A172 (cell line): ENCODE measurements at places on chromosomes 7 and 10.

- DNase-seq = no peak
Measured at GRCh38 chr10:48574322-48574796, 30.5 kb downstream of the ARHGAP22 start.

- DNase-seq = no peak
Measured at GRCh38 chr10:46291817-46292572, 5.2 kb downstream of the ANTXRL start.

DNA sequence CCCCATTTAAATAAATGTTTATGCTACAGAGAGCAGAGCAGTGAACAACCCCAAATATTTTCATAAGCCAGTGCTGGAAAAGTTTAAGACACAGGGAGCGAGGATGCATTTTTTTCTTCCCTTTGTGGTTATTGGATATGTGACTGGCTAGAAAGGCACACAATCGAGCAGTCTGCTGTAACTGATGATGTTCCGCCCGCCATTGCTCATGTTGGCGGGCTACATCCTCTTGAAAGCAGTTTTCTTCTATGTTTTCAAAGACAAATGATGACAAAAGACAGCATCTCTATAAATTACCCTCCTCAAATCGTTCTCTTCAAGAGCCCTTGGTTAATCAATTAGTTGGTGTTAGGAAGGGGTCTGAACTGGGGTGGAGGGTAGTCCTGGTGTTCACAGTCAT is 269.8 kb downstream of the SKAP2 start:
- DNase-seq = no peak

- DNase-seq = no peak
Measured at GRCh38 chr10:95813054-95813685, 57.2 kb downstream of the ENTPD1 start.

GRCh38 chr7:64879800-64880199 is 23.3 kb upstream of the ZNF273 start:
- DNase-seq = no peak

DNA sequence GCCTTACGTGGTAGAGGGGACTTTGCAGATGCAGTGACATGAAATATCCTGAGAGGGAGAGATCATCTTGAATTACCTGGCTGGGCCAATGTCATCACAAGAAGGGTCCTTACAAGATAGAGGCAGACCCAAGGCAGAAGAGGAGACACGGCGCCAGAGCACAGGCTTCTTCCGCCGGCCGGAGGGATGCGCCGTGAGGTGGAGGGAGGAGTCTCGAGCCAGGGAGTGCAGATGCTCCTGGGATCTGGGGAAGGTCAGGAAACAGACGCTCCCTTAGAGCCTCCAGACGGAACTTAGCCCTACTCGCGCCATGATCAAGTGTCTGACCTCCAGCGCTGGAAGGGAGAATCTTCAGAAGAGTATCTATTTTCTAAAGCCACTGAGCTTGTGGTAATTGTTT is 304.8 kb downstream of the GLRX3 start:
- DNase-seq = no peak

DNA sequence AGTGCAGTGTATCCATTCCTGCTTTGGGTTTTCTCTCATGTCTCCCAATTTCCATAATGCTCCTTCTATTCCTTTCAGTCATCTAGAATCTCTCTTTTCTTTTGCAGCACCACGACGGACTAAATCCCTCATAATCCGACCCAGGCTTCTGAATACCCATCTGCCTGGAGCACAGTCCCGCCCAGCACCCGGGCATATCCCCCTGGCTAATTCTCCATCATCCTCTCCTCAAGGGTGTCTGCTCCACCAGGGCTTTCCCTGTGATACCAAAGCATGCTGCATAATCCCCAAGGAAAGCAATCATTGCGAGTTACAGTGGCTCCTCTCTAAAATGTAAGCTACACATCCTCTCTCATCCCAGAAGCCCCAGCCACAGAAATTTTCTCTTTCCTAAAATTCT is 321.9 kb downstream of the CCDC3 start:
- DNase-seq = no peak

GRCh38 chr10:128823201-128823600 is 643.8 kb upstream of the MGMT start:
- no peak for DNase-seq

DNA sequence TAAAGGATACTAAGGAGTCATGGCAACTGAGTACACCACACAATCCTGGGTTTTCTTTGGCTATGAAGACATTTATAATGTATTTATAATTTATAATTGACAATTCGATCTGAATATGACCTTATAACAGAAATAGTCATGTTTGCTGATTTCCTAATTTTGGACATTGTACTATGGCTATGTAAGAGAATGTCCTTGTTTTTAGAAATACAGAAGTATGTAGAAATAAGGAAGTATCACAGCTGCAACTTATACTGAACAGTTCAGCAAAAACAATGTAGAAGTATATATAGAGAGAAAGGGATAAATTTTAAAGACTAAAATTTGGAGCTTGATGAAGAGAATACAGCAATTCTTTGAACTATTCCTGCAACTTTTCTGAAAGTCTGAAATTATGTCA is 32.6 kb downstream of the PRLHR start:
- DNase-seq = no peak

GRCh38 chr7:158497627-158498026 is 90.0 kb downstream of the PTPRN2 start:
- DNase-seq = no peak

DNA sequence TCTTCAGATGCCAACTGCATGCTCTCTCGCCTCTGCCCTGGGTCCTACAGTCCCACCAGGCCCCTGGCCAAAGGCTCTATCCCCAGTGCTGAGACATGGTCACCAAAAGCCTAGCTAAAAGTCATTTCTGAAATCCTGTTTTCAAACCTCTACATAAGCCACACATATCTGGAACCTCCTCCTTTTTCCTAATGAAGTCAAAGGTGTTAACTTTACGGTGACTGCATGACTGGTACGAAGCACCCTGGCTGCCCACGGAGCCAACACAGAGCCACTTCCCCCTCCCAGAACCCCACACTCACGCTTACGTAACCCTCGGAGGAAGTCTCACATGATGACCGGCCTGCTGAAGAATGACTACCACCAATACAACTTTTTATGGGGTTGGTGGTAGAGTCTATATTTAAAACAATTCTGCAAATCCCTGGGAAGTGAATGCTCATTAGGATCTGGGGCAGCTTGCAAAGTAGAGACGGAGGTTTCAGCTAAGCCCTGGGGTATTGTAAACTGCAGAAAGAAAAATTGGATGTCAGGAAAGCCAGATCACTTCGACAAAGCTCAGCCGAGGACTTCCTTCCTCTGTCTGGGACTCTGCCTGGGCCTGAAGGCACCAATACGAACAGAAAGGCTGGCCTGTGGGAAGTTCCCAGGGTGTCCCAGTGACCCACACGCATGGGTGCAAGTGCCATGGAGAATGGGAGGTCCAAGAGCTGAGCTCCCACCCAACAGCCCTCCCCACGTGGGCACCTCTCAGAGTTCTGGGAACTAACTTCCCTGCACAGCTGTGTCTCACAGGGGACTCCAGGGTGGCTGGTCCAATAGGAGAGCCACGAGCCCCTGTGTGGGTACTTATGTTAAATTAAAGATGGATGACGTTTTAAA is 50.7 kb downstream of the PDGFA start:
- DNase-seq = peak; percentile 66

- no peak for DNase-seq
Measured at GRCh38 chr10:32937911-32938424, 20.1 kb downstream of the ITGB1 start.

DNA sequence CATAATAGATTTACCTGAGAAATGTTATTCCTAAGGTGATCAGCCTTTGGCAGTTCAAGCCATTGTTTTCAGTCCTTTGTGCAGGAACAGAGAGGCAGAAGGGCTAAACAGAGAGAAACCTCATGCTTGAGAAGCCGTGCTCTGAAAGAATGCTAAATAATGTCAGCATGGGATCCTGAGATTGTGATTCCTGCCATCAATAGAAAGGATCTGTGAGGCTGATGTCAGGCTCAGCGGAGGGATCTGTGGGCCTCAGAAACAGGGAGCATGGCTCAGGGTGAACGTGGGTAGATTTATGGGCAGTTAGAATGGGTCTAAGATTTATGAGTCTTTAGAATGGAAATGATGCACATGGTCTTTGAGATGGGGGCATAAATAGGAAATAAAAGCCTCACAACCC is 439.2 kb upstream of the IGFBP3 start:
- no peak for DNase-seq

DNA sequence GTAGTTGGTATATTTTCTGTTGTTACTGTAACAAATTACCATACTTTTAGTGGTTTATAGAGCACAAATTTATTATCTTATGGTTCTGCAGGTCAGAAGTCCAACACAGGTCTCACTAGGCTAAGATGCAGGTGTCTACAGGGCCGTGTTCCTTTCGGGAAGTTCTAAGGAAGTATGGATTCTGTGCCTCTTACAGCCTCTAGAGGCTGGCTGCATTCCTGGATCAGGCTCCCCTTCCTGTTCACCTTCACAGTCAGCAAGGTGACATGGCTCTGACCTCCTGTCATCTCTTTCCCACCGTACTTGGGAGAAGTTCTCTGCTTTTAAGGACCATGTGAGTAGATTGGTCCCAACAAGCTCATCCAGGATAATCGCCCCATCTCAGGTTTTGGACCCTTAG is 37.3 kb downstream of the BMPR1A start:
- DNase-seq = no peak

DNA sequence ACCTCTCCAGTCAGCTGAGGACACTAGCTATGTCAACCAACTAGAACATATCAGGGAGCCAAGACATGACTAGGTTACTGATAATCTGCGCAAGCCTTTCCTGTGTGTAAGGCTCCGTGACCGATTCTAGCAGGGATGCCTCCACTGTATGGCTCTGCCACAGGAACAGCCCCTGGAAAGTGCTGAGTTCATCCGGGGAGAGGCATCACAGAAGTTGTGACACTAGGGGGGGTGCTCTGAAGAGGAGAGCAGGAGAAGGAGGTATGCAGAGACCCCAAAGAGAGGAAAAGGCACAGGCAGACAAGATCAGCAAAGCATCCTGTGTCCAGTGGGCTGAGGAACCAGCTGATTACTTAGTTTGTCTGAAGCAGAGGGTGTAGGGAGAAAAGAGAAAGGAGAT is 13.5 kb downstream of the UPP1 start:
- DNase-seq = no peak

DNA sequence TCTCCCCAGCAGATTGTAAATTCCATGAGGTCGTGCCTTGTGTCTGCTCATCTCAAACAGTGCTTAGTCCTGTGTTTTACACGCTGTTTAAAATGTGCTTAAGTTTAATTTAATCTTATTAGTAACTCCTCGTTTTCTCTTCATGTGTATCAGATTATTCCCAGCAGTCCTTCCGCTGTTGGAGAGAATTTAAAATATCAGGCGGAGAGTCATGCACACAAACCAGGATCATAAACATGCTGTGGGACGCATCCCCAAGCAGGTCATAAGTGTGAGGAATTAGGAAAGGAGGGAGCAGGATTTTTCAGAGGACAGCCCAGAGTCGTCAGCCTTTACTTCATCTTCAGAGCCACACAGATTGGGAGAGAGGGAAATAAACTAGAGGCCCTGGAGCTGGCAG is 4.2 kb upstream of the SORBS1 start:
- no peak for DNase-seq

- DNase-seq = no peak
Measured at GRCh38 chr10:57362811-57363210, 904.9 kb downstream of the IPMK start.

DNA sequence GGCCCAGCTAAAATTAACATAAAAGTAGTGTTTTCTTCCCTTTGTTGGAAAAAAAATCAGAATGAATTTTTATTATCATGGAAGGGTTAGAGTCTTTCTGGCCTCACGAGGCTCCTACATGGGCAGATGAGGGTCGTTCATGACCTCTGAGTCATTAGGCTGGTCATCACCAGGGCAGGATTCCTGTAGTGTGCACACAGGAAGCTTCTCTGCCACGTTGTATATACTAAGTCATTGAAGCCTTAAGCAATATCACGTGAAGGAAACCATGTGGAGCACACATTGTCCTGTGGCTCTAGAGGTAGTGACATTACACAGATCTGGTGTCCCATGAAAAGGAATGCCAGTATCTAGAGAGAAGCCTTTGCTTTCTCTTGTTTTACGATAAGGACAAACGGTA is 84.7 kb upstream of the C1QL3 start:
- no peak for DNase-seq

DNA sequence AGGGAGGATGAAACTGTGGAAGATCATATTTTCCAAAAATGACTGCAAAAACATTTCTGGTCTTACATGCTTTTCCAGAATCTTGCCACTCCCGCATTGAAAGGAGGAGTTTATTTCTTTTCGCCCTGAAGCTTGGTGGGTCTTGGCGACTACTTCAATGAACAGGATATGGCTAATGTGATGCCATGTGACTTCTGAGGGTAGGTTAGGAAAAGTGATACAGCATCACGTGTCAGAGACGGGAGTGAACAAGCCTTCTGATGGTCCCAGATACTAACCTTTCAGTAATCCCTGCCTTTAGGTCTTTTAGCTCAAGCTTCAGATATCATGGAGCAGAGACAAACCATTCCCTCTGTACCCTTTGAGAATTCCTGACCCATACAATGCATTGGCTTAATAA is 192.2 kb upstream of the HPS1 start:
- no peak for DNase-seq

GRCh38 chr10:93277360-93277759 is 203.7 kb downstream of the CYP26A1 start:
- no peak for DNase-seq

DNA sequence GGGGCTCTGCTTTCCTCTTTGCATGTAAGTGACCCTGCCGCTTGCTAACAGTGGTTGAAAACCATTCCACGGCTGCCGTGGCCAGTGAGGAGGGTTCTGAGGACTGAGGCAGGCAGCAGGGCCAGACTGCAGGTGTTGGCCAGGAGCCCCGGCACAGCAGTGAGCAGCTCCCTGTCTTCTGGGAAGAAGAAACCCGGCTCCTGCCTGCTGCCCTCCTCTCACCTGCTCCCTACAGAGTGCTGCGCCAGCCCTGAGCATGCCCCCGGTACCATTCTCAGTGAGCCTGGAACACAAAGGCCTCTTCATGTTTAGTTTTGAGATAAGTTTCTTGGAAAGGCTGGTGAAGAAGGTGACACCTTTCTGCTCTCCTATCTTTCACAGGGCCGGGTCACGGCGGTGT is 199.9 kb downstream of the TAX1BP1 start:
- DNase-seq = no peak

- DNase-seq = peak; percentile 28
Measured at GRCh38 chr10:12195281-12195602, 449 bp downstream of the NUDT5 start.

DNA sequence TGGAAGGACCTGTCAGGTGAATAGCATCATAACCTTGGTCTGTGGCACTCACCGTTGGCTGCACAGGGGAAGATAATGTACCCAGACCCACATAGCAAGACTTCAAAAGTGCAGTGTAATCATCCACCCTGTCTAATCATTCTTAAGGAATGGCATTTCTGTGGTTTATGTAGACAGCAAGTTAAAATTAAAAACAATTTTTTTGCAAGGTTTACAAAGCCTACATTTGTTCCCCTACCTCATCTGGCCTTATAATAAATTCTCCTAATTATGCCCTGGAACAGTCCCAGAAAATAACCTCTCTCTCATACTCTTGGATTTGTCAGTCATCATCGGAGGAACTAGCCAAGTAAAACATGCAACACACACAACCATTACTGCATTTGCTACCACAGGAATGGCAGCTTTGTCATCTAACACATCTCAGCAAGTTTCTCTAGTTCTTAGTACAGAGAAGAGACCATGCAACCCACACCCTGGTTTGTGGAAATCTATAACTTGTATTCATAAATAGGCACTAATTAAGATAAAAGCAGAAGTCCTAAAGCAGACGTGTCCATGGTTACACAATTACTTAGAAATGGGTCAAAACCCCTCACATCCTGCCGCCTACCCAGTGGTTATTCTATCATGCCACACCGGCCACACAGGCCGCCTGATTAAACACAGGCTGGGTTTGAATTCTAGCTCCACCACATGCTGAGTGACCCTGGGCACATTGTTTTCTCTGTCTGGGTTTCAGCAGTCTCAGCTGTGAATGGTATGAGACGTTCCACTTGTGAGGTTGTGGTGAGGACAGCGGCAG is 19.1 kb downstream of the ABLIM1 start:
- DNase-seq = peak; percentile 94
